ENCODE measurements at places on chromosomes 11 and 22.

DNA sequence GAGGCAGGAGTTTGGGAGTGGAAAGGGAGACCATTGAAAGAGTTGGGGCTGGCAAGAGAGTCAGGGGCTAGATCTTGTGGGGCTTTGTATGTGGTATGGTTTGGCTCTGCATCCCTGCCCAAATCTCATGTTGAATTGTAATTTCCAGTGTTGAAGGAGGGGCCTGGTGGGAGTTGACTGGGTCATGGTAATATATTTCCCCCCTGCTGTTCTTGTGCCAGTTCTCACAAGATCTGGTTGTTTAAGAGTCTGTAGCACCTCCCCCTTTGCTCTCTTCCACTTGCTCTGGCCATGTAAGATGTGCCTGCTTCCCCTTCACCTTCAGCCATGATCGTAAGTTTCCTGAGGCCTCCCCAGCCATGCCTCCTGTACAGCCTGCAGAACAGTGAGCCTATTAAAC lies 10.1 kb upstream of the RAB3IL1 start:
- DNase-seq, result no peak

DNA sequence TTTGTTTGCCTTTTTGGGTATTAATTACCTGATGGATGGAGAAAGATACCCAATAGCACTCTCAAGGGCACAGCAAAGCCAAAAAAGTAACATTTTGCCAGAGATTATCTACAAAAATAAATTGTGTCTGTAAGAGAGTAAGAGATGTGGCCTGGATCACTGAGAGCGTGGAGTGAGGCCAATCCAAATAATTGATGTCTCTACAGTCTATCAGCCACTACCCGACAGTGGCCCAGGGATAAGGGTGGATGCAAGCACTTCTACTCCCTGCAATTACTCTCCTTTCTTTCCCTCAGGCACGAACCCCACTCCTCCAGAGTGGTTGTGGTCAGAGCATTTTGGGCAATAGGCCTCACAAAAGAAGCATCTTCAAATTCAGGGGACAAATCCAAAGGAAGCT lies 92.3 kb upstream of the ZC3H12C start:
- no peak for DNase-seq

DNA sequence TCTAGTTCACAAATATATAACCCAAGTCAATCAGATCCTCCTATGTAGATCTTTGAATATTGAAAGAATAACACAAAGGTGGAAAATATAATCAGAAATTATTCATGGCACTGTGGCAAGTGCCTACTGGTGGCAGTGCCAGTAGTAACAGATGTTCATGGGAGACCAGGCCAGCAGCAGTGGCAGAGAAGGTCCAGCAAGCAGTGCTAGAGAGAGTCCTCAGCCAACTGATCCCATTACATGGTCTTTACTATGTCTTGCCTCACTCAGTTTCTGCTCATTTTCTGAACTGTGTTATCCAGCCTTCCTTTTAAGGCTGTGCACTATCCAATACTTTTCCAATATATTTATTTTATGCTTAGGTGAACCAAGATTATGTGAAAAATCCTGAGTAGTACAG lies 124.9 kb downstream of the MRTFA start:
- no peak for DNase-seq

GRCh38 chr11:130773244-130773820 lies 142.9 kb downstream of the SNX19 start:
- DNase-seq, result no peak

- no peak for DNase-seq
Observed at GRCh38 chr22:20773793-20774212, at the start of gene SERPIND1. TSS of gene SERPIND1 (plus strand) at chr22:20774113. CDS start at chr22:20779313, 5,200 bp downstream.

GRCh38 chr11:834371-835316 lies 1.9 kb downstream of the CD151 start:
- no peak for DNase-seq

- no peak for DNase-seq
Observed at GRCh38 chr11:22340701-22341587, 2.8 kb downstream of the SLC17A6 start.

DNA sequence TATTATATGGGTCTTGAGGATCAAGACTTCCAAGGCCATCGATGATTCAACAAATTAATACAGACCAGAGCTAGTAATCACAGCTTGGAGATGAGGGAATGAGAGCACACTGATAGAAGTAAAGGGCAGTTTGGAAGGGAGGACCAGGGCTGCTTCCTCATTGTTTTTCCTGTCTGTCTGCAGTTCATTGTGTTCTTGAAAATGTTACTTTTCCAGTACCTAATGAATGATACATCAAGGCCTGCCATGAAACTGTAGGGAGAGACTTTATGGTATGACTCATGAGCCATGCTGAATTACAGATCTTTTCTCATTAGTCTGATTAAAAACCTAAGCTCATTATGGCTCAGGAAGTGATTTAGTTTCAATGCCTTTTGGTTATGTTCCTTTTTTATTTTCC lies 855.6 kb downstream of the KCNA4 start:
- DNase-seq, result no peak

- no peak for DNase-seq
Observed at GRCh38 chr22:42641801-42642413, 1.5 kb upstream of the ATP5MGL start.

- DNase-seq, result no peak
Observed at GRCh38 chr11:11318961-11319360, 34.1 kb downstream of the CSNK2A3 start.

DNA sequence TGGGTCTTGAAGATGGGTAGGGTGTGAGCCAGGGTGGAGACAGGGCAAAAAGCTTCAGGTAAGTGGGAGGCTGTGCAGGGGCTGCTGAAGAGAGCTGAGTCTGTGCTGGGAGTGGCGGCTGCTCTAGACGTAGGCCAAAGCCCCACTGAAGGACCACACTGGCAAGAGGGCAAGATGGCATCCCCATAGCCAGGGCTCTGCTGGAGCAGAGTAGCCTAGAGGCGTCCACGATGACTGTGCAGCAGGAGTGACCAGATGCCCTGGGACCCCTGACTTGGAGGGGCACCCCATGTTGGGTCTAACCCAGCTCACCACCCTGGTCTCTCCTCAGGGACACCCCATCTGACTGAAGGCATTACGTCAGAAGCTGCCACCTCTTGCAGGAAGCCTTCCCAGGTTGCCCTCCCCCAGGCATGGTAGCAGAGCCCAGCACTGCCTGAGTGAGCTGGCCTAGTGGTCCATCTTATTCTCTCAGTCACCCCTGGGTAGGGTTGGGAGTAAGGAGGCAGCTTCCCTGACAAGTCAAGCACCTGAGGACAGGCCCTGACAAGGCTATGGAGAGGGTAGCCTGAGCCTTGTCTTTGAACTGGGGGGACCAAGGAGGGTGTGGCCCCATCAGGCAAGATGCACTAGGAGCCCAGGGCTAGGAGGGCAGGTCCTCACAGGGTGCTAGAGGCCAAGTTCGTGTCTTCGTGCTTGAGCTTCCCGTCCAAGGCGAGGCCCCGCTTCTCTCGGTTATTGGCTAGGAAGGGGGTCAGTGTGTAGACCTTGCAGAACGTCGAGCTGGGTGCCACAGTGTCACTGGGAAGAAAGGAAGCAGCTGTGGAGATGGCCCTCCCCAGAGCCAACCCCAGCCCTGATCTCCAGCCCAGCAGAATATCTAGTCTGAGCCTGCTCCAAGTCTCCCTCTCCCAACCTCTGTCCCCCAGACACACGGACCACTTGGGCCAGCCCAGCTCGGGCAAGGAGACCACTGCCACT lies 33.1 kb downstream of the TPBGL start:
- no peak for DNase-seq

DNA sequence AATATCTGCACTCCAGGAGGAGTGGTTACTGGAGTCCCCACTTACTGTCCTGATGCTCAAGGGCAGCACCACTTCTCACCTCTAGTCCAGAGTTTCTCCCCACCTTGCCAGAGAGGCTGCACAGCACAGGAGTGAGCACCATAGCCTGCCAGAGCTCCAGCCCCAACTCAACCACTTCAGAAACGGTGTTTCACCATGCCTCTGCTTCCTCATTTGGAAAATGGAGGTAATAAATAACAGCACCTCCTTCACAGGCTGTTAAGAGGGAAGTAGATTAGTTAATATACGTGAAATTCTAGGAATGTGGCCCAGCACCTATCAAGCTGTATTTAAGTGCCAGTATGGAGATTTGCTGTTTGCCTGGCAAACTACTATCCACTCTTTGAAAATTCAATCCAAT lies 63.0 kb downstream of the GALNT18 start:
- no peak for DNase-seq

DNA sequence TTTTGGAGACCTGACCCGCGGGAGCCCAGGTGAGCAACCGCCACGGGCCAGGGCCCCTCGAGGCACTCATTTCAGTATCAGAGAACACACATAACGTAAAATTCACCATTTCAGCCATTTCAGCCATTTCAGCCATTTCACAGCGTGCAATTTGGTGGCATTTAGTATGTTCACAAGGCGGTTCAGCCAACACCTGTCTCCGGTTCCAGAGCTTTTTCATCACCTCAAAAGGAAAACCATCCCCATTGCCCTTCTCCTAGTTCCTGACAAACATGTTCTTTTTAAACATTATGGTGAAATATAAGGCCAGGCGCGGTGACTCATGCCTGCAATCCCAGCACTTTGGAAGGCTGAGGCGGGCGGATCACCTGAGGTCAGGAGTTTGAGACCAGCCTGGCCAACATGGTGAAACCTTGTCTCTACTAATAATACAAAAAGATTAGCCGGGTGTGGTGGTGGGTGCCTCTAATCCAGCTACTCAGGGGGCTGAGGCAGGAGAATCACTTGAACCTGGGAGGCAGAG lies 119.3 kb downstream of the KCNQ1 start:
- no peak for DNase-seq

DNA sequence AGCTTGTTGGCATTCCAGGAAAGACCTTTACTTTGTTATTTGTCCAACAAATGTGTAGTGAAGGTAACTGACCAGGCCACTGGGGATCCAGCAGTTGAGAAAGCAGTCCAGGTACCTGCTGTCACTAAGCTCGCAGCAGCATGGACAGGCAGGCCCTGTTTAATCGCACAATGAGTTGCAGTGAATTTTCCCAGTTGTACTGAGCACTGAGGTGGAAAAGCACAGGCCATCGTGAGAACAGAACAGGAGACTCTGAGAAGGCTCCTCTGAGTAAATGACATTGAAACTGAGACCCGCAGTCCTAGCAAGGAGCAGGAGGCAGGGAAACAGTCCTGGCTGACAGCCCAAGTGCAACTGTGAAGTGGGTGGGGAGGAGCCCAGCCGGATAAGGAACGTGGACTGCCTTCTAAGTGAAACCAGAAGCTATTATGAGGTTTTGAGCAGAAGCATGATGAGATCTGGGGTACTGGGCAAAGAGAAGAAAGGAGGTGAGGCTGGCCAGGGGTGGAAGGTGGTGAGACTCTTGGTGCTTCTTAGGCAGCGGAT lies 39.8 kb upstream of the CDON start:
- DNase-seq, result no peak

- DNase-seq, result no peak
Observed at GRCh38 chr11:102935514-102935913, 20.0 kb downstream of the MMP13 start.

- DNase-seq, result peak; percentile 83
Observed at GRCh38 chr22:21045585-21046294, at the start of gene LRRC74B. TSS of gene LRRC74B (plus strand) at chr22:21045946. CDS start at chr22:21045987, 41 bp downstream.

DNA sequence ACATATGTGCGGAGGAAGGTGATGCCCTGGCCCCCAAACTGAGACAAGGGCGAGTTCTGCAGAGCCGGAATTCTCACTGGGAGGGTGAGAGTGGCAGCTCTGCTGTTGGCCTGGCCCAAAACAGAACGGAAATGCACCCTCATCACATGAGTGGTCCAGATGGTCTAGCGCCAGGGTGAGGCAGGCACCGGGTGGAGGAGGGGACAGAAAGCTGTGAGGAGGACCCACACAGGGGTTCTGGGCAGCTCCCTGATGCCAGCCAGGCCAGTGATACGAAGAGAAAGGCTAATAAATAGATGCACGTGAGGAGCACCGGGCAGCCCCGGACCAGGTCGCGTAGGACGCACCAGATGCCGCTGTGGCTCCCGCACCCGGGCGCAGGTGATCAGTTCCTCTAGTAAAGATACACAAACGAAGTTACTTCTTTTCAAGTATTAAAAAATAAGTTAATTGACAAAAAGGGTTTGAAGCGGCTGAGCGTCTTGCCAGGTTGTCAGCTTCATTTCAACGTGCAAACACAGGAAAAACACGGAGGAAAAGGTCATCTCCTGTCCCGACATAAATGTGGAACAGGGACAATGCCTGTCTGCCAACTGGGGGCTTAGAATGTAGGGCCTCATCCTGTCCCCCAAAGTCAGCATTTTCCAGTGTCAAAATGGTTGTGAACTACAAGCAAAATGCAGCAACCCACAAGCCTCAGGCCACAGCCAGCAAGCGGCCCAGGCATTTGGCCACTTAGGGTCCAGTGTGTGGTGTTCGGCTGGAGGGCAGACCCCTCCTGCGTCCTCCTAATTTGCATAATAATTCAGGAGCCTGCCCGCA lies 15.3 kb upstream of the BID start:
- no peak for DNase-seq

GRCh38 chr11:45017329-45017728 lies 66.6 kb upstream of the TP53I11 start:
- DNase-seq, result no peak

DNA sequence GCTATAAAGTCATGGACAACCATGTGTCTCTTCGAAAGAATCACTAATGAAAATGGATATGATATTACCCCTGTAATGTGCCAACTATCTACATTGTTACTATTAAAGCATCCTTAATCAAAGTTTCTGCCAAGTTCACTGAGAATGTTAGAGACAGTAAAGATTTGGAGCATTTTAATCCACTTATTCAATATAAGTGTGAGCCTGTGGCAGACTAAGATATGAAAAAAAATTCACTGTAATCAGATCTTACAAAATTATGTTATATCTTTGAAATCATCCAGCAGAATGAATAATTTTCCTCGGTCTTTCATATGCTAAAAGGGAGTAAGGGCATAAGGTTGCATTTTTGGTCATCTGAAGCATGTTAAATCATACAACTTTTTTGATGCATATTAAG lies 49.9 kb downstream of the MAML2 start:
- DNase-seq, result no peak

GRCh38 chr11:11332141-11332710 lies 20.8 kb downstream of the CSNK2A3 start:
- DNase-seq, result no peak

DNA sequence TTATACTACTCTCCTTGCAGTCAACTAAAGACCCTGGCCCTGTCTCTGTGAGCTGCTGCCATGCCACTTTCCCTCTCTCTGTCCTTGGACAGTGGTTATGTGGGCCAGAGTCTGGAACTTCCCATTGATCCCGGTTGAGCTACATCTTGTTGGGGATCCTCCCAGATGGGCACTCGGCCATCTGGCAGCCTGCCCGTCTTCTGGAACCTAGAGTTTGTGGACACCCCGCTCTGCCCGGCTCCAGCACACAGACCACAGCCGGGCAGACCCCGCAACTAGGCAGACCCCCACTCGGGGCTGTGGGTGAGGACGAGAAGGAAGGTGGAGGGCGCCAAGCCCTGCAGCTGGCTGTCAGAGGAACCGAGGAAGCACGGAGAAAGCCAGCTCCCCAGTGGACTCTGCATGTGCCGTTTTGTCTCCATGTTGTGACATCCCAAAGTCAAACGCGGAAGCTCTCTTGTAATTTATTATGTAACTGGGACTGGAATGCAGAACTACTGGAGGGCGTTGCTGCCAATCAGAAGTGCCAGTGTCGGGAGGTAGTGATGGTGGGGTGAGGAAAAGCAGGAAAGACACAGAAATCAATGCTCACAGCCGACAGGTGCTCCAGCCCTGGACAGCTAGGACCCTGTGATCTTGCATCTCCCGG lies 207.7 kb downstream of the CEP164 start:
- no peak for DNase-seq

Measured in B cell (primary cell).